ENCODE measurements at places on chromosomes 11 and 22. TPM values are rescaled to one million over a fixed set of nuclear protein-coding genes. Genes with fewer than 3 reads are reported as not detected.

DNA sequence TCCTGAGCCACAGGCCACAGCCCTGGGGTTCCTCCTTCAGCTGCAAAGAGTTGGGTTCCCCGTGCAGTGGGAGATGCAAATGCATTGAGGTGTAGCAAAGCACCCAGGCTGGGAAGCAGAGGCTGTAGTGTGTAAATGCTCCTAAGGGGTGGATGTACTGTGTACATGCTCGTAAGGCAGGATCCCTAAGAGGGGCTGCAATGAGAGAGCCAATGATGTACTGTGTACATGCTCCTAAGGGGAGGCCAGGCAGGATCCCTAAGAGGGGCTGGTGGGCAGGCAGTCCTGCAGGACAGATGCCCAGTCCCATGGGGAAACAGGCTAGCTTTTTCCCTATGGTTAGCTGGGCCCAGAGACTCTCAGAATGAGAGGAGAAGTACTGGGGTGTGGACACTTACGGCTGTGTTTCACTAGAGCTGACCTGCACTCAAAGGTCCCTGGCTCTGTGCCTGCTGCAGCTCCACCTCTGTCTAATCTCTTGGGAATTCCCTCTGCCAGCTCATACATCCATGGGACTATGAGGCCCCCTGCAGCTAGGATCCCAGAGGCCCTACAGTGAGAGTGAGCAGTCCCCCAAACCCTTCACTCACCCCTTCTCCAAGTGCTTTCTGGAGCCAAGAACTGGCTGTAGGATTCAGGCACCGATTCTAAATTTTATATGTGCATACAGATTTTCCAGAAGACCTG lies 261.9 kb upstream of the LUZP2 start:
- DNase-seq: no peak

Gene COMMD9
- 111 TPM for total RNA-seq

- DNase-seq: no peak
Measured at GRCh38 chr11:65113361-65113756, 1.7 kb downstream of the TM7SF2 start.

DNA sequence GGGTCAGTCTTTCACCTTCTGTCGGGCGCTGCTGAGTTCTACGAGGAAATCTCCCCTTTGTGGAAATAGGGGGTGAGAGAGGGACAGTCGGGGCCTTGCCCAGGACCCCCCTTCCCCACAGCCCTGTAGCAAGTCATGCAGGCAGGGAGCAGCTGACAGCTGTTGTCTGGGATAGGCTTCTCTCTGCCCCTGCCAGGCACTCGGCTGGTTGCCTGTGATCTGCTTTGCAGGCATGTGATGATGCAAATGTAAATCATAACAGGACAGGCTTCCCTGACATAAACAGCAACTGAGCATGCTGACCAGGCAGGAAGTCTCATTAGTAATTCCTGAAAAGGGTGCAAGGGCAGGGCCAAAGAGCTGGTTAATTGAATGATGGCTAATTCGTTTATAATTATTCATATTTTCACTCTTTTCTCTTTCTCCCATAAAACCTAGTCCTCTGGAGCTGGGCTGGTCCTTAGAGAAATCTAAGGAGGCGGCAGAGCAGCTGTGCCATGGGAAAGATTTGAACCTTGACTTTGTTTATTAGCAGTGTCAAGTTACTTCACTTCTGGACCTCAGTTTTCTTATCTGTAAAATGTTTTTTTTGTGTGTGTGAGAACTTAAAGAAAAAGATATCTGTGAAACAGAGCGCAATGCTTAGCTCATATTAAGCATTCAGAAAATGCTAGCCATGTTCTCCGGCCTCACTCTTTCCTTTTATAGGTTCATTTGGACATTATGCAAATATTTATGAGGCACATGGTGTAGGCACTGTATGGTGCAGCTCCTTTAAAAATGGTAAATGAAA lies 129.7 kb downstream of the LDLRAD3 start:
- DNase-seq: no peak

Gene PPP6R2
- total RNA-seq: 74.7 TPM

- peak; percentile 32 for DNase-seq
Measured at GRCh38 chr22:44337678-44338004, 24.9 kb upstream of the SHISAL1 start.

Gene OR56A1
- total RNA-seq: not detected

GRCh38 chr22:24463071-24463760 lies 31.9 kb upstream of the UPB1 start:
- no peak for DNase-seq

- DNase-seq: no peak
Measured at GRCh38 chr11:3090096-3090901, 33.1 kb upstream of the CARS1 start.

Gene RPS25
- total RNA-seq: 964 TPM

GRCh38 chr22:42170946-42171345 lies 40.3 kb upstream of the CYP2D6 start:
- DNase-seq: no peak

GRCh38 chr22:46794067-46794466 lies 31.6 kb downstream of the TBC1D22A start:
- DNase-seq: no peak

Data from SK-MEL-5 (cell line).